ENCODE measurements at places on chromosomes 6 and 20.
A peak's percentile ranks its signal among the peaks of the same experiment; 100 is the strongest.

DNA sequence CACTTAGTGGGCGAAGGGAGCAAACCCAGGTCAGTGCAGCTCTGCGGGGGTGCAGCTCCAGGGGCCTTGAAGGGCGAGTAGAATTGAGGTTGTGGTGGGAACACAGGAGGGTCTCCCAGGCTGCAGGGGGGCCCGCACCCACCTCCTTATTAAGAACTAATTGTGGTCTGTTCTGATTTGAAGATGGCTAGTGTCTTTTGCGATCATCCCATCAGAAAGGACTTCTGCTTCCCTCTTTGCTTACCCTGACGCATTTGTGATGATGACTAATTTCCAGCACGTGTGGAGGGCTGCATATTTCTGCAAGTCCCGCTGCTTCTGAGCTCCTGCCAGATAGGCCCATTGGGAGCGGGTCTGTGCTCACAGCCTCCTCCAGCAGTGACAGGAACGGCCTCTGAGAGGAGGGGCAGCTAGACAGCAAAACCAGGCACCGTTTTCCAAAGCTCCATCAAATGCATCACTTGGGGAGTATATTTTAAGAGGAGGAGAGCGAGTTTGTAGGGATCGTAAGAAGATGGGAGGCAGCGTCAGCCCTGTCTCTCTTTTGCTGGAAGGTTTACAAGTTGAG lies 268.9 kb downstream of the CDH4 start:
- no peak for DNase-seq

DNA sequence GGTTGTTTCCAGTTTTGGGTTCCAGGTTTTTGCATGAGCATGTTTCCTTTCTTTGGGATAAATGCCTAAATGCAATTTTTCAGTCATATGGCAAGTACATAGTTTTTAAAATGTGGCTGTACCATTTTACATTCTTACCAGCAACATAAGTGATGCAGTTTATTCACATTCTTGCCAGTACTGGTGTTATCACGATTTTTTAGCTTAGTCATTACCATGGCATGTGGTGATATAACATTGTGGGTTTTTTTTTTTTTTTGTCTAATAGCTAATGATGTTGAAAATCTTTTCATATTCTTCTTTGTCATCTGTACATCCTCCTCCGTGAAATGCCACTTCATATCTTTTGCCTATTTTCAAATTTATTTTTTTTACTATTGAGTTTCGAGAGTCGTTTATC lies 2.9 kb upstream of the TDRD6 start:
- no peak for DNase-seq

DNA sequence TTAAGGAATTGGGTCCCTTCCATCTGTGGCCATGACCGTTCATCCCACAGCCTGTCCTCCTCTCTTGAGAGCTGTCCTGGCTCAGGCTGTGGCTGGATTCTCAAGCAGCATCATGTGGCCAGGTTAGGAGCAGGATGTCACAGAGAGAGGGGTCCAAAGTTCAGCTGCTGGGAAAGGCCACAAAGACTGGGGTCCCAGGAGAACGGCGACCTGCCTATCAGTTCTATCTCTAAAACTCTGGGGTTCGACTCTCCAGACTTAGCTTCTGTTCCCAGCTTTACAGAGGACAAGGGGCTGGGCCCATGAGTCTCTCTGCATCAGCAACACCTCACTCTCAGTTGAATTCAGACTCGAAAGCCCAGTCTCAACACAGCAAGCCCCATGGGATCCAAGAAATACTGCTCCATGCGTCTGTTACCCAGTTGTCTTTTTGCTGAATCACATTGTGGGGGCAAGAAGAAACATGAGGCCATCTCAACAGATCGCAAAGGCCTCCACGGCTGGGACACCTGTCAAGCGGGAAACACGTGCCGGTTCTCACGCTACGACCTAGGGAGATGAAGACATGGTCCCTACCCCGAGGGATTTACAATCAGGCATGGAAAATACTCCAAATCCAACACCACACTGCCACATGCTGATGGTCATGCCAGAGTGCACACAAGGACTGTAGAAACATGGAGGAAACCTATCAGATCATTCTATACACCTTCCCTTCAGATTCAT lies 95.4 kb downstream of the SLC22A23 start:
- no peak for DNase-seq

DNA sequence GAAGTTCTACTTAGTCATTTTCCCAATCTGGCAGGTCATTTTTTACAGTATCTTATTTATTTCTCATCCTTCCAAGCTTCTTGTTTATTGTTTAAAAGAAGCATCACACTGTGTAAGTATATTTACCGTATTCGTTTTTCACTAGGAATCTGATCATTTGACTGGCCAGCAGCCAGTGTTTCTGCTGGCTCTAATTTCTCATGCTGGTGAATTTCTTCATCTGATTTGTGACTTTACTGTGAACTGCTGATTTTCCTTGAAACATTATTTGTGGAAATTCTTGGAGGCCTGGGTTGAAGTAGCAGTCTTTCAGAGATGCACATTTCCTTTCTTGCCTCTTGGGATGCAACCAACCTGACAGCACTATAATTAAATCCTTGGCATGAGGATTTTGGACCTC lies 65.9 kb downstream of the PREP start:
- no peak for DNase-seq

DNA sequence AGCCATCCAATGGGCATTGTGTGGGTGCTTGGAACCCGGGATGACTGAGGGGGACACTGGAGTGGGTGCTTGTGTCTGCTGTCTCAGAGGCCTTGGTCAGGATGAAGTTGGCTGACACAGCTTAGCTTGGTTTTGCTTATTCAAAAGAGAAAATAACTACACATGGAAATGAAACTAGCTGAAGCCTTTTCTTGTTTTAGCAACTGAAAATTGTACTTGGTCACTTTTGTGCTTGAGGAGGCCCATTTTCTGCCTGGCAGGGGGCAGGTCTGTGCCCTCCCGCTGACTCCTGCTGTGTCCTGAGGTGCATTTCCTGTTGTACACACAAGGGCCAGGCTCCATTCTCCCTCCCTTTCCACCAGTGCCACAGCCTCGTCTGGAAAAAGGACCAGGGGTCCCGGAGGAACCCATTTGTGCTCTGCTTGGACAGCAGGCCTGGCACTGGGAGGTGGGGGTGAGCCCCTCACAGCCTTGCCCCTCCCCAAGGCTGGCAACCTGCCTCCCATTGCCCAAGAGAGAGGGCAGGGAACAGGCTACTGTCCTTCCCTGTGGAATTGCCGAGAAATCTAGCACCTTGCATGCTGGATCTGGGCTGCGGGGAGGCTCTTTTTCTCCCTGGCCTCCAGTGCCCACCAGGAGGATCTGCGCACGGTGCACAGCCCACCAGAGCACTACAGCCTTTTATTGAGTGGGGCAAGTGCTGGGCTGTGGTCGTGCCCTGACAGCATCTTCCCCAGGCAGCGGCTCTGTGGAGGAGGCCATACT lies 49.4 kb downstream of the PYGB start:
- DNase-seq, result no peak

GRCh38 chr6:36034441-36034840 lies 6.8 kb downstream of the MAPK14 start:
- DNase-seq, result no peak

DNA sequence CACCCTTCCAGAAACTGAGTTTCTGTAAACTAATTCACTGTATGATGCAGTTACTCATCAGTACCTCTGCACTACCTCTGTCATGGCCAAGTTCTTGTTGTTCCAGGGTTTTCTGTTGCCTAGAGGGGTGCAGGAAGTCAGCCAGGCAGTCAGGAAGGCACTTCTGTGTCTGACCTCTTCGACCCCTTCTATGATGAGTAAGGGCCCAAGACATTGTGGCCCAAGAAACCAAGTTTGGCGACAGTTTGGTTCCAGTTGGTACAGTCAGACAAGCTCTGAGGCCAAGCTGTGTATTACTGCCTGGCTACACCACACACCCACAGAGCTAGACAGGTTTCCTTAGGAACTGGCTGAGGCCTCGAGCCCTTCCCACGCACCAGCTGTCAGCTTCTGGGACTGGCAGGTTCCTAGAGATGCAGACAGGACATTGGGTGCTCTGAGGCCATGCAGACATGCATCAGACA lies 41.2 kb downstream of the TRAF3IP2 start:
- DNase-seq, result no peak

DNA sequence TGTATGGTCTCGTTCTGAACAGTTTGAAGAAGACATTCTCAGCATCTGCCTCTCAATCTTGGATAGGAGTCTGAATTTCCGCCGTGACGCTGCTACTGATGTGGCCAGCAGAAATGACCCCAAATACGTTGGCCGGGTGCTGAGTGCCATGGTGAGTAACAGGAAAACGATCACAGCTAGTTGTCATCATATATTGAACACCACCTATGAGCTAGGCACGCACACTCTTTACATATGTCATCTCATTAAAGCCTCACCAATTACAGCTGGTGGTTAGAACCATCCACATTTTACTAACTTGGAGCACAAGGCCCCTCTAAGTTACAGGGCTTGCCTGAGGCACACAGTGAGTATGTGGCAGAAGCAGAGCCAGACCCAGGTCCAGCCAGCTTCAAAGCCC lies 17.1 kb downstream of the TGM3 start:
- no peak for DNase-seq

DNA sequence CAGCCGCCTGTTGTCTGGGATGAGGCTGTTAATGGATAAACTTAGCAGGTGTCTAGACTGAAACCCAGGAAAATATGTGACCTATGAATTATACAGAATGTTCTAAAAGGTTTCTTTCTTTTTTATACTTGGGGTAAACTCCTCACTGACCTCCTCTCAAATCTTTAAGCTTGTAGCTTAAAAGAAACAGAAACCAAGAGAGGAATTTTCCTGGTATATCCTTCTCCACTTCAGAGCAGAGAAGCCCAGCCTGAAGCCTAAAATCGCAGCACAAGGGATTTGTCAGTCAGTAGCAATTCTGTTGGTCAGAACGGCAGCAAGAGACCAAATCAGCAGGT lies 99.4 kb upstream of the RIPOR2 start:
- DNase-seq, result no peak

DNA sequence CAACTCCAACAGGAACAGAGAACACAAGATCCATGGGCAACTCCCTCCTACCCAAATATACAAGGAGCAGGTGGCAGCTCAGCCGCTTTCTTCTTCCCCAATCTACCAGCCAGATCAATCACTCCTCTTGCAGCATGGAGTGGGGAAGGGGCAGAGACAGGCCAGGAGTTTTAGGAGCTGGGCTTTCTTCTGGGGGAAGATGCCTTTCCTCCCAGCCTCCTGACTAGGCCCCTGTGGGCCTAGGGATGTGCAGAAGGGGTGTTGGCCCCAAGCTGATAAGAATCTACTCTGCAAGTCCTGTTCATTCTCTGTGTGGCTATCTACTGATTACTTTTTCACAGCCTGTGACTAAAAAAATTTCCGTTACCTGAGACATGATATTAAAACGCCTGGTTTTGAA lies 189.0 kb downstream of the BCAS1 start:
- DNase-seq, result no peak

DNA sequence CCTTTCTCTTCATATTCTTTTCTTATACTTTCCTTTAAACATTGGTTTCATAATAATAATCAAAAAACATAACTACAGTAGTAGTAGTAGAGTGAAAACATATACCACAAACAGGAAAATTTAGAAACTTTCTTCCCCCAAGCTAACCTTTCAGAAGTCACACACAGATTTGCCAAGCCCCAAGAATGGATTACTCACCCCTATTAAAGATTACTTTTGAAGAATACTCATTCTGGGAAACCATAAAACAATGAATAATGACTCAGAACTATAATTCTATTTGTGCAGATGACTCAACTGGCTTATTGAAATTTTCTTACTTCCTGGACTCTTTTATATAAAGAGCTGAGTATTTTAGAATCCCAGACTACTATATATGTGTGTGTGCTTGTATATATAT lies 119.4 kb upstream of the GJE1 start:
- no peak for DNase-seq

DNA sequence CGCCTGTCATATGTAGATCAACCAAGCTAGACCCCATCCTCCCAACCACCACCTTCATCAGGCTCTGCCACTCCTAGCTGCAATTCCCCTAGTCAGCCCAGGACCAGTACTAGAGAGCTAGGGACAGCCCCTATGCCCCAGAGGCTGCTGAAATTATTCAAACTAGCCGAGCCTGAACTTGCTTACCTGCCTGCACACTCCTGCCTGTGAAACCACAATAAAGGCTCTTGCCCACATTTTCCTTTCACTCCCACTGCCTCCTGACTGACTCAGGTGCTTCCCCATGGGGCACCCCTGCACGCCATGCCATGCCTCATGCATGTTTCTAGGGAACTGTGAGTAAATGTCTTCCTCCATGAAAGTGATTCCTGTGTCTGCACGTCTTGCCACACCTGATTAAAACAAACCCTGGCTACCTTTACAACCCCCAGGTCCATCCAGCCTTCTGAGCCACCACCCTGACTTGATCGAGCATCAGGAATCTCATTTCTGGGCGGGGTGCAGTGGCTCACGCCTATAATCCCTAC lies 66.5 kb upstream of the IER3 start:
- peak; percentile 60 for DNase-seq

DNA sequence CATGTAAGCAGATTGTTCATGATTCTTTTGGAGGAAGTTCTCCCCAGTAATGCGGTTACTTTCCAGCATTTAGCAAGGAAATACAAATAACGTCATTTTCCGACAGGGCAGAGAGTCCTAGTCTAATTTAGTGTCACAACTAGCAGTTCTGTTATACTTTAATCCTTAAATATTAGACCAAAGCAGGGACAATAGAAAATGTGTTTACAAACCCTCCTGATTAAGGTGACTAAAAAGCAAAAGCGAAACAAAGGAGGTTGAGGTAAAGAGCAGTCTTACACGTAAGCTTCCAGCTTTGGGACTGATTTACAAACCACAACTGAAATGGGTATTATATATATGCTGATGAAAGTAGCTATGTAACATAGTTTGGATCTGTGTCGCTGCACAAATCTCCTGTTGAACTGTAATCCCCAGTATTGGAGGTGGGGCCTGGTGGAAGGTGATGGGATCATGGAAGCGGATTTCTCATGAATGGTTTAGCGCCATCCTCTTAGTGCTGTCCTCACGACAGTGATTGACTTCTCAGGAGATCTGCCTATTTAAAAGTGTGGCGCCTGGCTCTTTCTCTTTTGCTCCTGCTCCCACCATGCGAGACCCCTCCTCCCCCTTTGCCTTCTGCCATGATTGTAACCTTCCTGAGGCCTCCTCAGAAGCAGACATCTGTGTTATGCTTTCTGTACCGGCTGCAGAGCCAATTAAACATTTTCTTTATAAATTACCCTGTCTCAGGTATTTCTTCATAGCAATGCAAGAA lies 81.9 kb downstream of the PLCB1 start:
- DNase-seq, result no peak

DNA sequence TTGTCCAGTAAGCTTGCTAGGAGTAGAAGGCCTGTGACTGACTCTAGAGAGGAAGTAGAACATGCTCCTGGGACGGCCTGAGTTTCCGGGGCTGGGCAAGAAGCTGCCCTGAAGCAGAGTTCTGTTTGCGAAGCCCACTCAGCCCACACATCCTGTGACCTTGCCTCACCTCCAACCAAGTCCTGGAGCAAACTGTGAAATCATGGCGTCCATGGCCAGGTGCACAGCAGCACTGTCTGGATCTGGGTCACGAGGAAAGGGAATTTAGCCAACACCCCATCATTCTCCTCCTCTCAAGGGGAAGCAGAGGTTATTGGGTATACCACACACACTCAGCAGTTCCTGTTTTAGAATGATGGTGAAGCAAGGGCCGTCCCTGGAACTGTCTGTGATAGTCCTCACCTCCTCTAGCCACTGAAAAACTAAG lies 87.5 kb downstream of the CRYBG1 start:
- DNase-seq, result peak; percentile 1

- DNase-seq, result no peak
Observed at GRCh38 chr6:130933712-130934200, 106.5 kb downstream of the SMLR1 start.

Data from stimulated activated CD8-positive, alpha-beta memory T cell treated with anti-CD3 and anti-CD28 coated beads, Interleukin-12 subunit alpha, Interleukin-12 subunit beta, amount 100 ng/mL, for 4 hours (primary cell).